ENCODE measurements at places on chromosomes 7 and 10.

DNA sequence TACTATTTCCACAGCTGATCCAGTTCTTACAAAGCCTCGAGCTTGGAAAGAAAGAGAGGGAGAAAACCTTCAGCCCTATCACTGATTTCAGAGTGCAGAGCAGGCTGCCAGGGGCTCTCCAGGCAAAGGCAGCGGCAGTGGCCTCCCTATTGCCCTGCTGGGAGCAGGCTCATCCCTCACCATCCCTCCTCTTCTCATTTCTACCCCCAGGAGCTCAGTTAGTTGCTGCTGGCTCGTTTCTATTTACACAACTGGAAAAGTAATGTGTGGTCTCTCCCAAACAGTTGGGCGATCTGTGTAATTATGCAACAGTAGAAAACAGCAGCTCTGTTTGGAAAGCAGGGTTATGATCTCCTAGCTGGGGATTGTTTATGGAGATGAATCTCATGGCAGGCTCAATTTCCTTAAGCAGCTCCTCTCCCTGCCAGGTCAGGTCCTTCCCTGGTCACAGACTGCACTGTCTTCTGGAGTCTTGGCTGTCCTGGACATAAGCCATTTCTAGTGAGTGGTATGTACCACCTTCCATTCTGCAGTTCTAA lies 28.7 kb upstream of the TNS3 start:
- no peak for DNase-seq

DNA sequence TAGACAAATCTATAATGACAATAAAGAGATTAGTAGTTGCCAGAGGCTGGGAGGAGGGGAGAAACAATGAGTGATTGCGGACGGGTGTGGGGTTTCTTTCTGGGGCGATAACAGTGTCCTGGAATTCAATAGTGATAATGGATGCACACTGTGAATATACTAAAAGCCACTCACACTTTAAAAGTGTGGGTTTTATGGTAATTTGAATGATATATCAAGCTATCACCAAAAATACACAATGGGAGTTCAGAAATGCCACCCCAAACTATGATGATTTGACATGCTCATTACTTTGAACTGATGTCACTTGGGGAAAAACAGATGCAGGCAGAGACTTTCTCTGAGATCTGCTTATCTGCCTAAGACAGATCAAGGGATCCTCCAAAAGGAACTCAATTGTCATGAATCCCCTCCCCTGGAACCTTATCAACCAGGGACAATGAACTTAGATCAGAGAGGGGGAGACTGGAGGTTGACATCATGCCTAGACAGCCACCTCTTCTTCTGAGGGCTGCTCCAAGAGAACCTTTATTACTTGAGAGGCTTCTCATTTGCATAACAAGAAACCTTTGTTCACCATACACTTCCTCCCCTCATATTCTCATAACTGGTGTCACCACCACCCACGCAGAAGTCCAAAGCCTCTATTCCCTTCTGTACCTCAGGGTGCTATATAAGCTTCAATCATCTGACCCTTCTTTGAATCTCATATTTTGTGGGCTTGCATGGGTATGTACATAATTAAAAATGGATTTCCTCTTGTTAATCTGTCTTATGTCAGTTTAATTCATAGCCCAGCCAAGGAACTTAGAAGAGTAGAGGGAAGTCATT lies 14.8 kb upstream of the ZC3HAV1 start:
- peak; percentile 7 for DNase-seq

GRCh38 chr10:103663802-103664201 lies 170.3 kb downstream of the NEURL1 start:
- DNase-seq, result peak; percentile 73

DNA sequence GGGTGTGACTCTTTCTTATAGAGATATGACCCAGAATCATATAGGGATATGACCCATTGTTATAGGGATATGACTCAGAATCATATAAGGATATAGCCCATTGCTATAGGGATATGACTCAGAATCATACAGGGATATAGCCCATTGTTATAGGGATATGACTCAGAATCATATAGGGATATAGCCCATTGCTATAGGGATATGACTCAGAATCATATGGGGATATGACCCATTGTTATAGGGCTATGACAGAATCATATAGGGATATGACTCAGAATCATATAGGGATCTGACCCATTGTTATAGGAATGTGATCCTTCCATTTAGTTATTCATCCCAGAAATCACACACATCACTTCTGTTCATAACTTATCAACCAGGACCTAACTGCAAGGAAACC lies 312.2 kb upstream of the ADARB2 start:
- no peak for DNase-seq

DNA sequence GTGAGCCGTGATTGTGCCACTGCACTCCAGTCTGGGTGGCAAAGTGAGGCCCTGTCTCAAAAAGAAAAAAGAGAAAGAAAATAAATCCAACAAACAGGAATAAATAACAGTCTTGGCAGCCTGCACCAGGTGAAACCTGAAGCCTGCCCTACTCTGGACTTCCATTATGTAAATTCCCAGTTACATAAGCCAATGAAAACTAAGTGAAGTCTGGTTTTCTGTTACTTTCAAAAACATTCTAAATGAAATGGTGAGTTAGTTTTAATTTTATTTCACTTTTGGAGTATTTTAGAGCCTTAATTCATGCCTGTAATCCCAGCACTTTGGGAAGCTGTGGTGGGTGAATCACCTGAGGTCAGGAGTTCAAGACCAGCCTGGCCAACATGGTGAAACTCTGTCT lies 22.5 kb upstream of the HIBADH start:
- DNase-seq, result no peak

DNA sequence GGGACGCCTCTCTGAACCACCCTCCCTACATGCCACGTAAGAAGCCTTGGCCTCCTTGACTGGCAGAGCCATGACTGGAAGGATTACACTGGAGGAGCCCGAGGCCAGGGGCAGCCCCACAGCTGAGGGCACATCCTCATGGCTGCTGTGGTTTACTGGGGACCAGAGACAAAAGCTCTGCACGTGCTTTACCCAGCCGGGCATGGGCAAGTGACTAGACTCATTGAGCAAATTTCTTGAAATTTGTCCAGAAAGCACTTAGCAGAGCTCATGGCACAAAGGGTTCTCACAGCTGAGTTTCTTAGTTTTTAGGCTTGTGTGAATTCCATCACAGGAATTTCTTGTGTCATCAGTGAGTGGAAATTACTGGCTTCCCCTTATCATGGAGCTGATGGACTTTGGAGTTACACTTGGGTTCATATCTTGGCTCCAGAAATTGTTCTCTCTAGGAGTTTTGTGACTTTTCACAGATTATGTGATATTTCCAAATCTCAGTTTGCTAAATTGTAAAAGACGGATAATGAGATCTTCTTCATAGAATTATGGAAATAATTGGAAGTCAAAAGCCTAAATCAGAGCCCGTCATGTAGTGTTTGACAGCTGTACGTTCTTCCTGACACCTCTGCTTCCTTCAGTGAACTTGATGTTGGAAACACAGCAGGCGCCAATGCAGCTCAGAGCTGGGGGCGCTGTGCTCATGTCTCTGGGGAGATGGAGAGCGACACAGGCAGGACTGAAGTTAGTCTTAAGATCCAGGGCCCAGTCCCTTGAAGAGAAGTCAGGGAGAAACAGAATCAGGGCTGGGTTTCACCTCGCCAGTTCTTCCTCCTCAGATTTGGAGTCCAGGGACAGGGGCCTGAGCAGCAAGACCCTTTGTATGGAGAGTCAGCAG lies 47.7 kb upstream of the MGAM2 start:
- DNase-seq, result no peak

DNA sequence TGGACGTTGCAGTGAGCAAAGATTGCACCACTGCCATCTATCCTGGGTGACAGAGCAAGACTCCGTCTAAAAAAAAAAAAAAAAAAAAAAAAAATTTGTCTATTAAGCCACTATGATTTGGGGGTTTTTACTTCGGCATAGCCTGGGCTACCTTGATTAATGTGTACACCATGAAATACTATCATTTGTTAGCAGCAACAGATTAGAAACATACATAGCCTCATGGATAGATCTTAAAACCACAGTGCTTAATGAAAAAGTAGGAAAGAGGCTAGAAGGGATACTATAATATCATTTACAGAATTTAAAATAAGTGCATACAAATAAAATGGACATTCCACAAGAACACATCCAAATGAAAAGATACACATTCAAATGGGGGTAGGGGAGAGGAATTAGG lies 77.3 kb upstream of the IL6 start:
- no peak for DNase-seq

DNA sequence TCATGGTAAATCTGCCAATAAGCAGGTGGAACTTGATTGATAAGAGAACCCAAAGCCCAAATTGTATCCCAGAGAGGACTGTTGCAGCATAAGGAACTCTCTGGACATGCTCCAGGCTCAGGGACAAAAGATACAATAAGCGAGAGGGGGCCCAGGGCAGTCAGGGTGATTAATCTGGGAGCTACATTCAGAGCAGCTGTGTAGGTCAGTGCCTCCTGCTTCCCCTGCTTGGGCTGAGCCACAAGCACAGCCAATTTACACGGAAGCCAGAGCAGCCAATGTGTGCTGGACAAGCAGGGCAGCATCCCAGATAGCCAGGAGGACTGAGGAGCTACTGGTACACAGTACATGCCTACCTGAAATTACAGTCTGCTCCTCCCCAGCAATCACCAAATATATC lies 24.2 kb downstream of the MYPN start:
- no peak for DNase-seq

- DNase-seq, result no peak
These were observed 182.9 kb downstream of the MYOF start for GRCh38 chr10:93299195-93299594.

- no peak for DNase-seq
These were observed 58.1 kb upstream of the OPN4 start for GRCh38 chr10:86596266-86596665.

DNA sequence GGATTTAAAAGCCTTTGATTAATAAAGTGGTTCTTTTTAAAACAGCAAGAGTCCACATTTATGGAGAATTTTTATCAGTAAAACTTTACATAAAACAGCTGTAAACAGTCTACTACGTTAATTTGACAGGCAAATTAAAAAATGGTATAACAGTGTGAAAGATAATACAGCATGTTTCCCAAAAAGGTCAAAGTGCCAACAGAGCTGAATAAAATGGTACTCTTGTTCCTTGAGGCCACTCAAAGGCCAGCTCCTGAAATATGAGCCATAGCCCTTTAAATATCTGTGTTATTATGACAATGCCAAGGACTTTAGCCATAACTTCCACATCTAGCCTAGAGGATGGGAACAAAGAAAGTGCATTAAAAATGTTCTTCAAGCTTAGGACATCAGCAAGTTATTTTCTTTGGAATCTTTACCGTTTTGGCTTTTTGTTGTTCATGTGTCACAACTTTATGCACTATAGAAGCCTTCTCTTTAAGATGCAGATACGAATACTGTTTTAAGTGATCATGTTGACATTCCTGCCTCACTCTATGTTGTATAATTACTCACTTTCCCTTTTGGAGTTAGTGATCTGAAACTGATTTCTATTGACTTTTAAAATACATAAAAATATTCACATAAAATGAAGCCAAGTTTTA lies 165.6 kb downstream of the RNLS start:
- DNase-seq, result no peak

- no peak for DNase-seq
These were observed 98.3 kb downstream of the PDGFA start for GRCh38 chr7:421136-421991.

GRCh38 chr10:110226926-110227641 lies 19.7 kb downstream of the MXI1 start:
- peak; percentile 56 for DNase-seq

DNA sequence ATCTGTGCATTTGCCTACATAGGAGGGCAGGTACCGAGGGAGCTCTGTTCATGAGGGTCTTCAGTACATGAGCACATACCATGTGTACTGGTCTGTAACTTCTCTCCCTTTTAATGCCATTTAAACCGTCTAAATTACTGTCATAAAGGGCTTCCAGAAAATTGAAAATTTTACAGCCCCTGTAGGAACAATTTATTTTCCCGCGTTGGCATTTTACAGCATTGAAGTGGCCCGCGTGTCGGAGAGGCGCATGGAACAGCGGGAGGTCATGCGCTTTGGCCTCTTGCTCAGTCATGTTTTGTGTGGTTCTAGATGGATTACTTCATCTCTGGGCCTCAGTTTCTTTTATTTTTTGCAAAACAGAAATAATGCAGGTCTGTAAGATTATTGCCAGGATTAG lies 9.8 kb downstream of the WIPI2 start:
- no peak for DNase-seq

- DNase-seq, result no peak
These were observed 276.3 kb downstream of the GALNT17 start for GRCh38 chr7:71408271-71408670.

DNA sequence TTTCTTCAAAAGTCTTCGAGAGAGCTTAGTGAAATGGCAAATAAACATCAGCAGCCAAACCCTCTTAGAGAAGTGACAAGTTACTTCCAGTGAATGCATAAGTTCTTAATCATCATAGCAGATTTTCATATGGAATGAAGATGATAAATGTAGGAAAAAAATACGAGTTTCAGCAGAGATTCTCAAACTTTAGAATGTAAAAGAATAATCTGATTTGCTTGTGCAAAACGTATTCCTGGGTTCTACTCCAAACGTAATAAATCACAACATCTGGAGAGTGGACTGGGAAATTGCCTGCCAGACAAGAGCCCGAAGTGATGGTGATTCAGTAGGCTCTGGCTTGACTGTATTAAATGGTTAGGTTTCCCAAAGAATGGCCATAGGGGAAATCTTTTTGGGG lies 62.2 kb downstream of the AKR1E2 start:
- DNase-seq, result no peak

- DNase-seq, result no peak
These were observed 176.0 kb upstream of the NAMPT start for GRCh38 chr7:106460792-106461254.

- no peak for DNase-seq
These were observed 163.8 kb upstream of the KLF14 start for GRCh38 chr7:130897515-130898419.

Data from A673 (cell line).